ENCODE measurements at places on chromosomes 5 and 9.

- no peak for DNase-seq
Measured at GRCh38 chr9:35863583-35863982, 6.6 kb downstream of the OR13J1 start.

- no peak for DNase-seq
Measured at GRCh38 chr5:124355928-124356327, 390.5 kb downstream of the ZNF608 start.

DNA sequence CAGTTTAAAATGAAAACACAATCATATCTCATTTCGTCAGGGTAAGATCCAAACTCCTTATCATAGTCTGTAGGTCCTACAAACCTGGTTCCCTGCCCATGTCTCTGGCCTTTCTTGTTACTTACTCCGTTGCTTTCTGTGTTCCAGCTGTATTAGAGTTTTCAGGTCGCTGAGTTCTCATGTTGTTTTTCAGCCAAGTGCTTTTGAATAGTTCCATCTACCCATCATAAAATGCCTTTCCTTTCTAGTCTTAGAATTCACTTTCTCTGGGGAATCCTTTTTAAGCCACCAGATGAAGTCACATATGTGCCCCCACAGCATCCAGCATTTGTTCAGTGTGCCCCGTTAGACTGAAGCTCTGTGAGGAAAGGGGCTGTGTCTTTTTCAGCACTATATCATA lies 228.7 kb downstream of the YTHDC2 start:
- no peak for DNase-seq

- no peak for DNase-seq
Measured at GRCh38 chr5:109468288-109468676, 58.5 kb upstream of the PJA2 start.

DNA sequence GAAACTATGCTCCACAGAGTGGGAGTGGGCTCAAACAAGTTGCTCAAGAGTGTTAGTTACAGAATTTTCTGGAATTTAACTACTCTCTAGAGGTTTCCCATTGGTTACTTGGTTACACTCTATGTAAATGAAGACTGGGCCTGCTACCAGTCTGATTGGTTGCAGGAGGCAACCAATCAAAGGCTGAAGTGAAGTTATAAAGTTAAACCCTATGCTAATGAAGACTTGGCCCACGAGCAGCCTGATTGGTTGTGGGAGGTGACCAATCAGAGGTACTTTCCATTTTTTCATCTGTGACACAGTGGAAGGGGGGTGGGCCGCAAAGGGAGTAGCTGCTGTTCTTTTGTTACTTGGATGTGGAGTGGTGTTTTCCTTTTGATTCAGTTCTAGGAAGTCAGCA lies 69.4 kb downstream of the CACNA1B start:
- no peak for DNase-seq

DNA sequence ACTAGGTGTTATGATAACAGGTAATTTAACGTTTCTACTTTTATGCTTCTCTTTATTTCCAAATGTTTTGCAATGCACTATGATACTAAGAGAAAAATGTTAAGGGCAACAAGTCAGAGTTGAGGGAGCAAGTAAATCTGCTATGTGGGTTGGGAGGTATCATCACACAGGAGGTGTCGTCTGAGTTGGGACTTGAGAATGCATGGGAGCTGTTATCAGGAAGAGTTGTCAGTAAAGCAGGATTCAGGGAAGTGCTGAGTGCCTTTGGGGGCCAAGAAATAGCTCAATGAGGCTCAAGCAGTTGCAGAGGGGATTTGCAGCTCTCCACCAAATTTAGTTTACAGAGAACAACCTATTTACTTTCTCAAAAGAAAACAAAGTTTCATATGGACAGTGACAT lies 108.0 kb downstream of the PPP2R2B start:
- DNase-seq, result no peak

DNA sequence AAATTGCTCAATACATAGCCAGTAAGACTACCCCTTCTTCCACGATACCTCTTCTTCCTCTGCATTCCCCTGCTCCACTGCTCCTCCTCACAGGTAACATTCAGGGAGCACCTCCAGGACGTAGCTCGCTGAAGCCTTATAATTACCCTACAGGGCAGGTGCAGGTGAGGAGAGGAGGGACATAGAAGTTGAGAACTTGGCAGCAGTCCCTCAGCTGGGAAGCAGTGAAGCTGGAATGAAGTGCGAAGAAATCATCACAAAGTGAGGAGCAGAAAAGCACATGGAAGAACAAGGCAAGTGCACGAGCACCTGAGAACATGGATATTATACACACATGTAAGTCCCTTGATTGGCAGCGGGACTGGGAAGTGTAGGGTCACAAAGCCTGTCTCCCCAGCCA lies 118.2 kb downstream of the HSD17B3 start:
- DNase-seq, result no peak

DNA sequence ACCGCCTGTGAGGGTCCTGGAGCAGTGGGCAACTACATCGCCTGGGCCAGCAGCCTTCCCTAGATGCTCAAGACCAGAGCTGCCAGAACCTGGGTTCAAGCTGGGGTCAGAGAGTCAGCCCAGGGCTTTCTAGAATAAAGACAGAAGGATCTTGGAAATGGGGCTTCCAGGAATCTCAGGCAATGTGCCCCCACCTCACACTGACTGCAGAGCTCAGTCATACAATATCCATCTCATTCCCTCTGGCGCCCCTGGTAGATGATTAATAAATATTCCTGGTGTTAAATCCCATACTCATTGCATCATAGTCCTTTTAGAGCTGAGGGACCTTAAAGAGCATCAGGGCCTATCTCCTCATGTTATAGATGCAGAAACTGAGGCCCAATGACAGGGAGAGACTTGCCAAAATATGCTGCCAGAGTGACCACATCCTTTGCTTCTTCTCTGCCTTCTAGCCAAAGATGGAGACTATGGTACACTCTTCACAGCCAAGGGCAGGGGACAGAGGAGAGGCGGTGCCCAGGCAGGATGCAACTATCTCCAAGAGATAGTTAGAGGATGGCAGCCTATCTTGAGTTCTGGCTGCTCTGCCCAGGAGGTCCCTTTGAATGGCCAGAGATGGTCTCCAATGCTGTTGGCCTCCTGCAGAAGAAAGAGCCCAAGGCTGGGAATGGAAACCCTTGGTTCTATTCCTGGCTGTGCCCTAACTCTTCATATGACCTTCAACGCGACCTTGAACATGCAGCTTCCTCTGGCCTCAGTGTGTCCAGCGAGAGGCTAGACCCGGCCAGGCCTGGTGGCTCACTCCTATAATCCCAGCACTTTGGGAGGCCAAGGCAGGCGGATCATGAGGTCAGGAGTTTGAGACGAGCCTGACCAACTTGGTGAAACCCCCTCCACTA lies 36.2 kb upstream of the IL17B start:
- DNase-seq, result no peak

GRCh38 chr5:147555176-147555575 lies 45.3 kb upstream of the DPYSL3 start:
- DNase-seq, result no peak

DNA sequence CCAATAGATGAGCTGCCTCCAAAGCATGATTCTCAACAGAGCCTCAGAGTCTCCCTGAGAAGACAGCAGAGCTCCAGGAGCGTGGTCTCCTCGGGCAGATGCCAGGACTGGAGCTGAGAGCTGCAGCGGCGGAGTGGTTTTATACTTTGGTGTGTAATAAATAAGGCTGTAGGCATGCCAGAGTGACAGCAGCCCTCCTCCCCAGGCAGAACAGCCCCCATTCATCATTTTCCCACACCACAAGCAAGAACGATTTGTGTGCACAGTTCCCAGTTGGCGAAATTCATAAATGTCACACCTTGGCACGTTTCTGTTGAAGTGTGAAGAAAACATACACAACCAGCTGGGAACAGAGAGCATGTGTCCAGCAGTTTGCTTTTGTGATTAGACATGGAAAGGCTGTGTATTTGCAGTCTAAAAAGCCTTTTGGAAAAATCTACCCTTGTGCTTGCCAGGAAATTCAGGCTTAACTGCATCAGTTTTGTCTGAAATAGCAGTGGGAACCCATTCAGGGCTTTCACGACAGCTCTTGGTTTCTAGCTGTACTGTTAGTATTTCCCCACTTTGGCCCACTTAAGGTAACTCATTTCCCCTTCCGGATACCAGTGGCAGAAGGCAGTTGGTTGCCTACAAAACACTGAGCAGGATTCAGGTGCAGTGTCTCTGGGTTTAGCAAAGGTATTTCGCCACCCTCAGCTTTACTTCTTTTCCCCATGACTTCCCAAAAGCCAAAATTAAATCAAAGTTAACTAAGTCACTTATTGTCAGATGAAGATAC lies at the start of gene C1QTNF3:
Gene C1QTNF3 (minus strand): TSS at position 115 of the 778 bp plus-strand sequence. CDS start 88 bp downstream, at position 27.
- no peak for DNase-seq

GRCh38 chr9:1331546-1332038 lies 281.4 kb downstream of the DMRT2 start:
- DNase-seq, result no peak

DNA sequence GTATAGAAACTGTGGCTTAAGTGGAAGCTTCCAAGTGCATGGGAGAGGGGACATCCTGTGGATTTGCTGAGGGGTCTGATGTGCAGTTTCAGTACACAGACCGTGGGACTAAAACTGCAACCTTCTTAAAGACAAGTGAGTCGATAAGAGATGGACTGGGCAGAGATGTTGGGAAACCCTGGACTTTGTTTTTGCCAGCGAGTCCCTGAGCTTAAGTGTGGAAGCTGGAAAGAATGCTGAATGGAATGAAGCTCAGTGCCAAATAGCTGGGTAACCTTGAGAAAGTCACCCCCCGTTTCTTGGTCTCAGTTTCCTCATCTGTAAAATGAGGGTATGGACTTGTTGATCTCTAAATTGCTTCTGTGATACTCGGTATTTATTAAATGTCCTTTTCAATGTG lies 37.3 kb upstream of the KLF9 start:
- no peak for DNase-seq

DNA sequence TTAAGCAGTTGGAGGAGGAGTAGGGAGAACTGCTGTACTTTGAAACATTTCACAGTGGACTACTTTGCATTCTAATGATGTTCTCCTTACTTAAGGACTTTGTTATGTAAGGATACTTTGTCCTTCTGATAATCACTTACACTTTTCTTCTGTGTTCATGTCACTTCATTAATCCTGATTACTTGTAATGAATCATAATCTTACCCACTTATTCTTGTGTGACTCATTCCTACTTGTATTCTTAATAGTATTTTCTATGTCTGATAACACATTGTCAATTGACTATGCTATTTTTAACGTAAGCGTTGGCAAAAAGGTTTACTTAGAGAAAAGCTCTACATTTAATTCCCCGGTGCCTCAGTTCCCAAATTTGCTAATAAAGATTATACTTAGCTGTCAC lies 63.8 kb downstream of the GHR start:
- DNase-seq, result no peak

- no peak for DNase-seq
Measured at GRCh38 chr9:122179690-122180074, 20.0 kb downstream of the MORN5 start.

DNA sequence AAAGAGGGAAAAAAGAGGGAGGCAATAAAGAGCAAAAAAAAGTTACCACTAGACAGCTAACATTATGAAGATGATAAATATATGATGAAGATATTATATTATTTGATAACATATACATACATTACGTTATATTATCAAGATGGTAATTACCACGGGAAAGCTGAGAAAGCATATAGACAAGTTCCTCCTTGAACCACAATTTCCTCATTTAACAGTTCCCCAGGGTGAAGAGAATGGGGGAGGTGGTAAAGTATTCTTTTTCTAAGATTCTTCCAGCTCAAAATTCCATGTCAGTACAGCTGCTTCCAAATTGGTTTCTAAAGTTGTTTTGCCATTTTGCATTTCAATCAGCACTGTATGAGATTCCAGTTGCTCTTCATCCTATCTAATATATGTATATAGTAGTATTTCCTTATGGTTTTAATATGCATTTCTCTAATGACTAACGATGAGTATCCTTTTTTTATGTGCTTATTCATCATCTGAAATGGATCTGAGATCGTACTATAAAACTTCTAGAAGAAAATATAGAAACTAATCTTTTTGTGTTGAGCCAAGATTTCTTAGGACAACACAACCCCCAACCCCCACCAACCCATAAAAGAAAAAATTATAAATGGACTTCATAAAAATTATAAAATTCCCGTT lies 49.5 kb upstream of the C9orf72 start:
- no peak for DNase-seq

DNA sequence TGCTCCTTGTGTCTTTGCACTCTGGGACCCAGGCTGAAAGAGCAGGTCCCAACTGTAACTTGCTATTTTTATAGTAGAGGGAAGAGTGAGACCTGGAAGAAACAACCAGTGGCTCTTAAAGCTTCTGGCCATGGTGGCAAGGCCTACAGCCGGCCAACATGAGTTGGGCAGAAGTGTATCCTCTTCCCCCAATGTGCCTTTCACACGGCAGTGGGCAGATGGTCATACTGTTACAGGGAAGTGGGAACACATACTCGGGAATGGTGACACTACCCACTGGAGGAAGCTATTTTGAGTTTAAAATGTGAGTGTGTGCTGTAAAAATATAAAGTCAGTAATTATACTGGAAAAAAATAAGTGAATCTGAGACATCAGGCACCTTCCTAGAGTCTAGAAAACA lies 116.0 kb downstream of the MVB12B start:
- no peak for DNase-seq

DNA sequence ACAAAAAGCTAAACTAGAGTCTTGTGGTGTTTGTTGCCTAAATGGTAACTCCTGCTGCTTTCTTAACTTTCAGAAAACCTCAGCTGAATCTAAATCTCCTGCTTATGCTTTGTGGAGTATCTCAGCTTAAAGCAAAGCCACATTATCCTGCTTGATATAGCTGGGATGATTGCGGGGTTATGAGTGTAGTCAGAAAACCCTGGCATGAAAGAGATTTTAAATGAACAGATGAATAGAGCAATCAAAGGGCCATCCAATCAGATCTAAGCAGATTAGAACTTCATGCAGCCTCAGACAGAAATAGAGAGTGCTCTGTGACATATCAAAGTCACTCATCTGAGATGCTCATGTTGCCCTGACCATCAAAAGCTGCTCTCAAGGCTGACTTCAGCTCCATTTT lies 305.5 kb downstream of the DMRT2 start:
- no peak for DNase-seq

GRCh38 chr5:546376-546908 lies 22.2 kb upstream of the SLC9A3 start:
- no peak for DNase-seq

DNA sequence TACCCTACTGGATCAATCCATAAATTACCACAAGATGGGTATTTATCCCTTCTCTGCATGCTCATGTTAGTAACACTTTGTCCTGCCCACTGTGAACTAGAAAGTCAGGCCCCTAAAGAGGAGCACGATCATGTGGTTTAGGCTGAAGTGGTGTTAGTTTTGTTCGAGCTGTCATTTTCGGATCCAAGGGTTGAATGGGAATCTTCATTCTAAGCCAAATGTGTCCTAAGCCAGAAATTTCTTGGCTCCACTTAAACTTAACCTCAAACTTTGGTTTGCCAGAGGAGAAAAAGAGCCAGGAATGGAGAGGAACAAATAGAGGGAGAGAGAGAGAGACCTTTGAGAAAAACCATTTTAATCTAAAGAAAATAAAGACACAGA lies 837.7 kb upstream of the ZNF608 start:
- DNase-seq, result no peak

GRCh38 chr5:143161885-143162540 lies 241.5 kb downstream of the NR3C1 start:
- no peak for DNase-seq

GRCh38 chr5:165209101-165209727 lies 1703.8 kb downstream of the MAT2B start:
- no peak for DNase-seq

GRCh38 chr5:43638107-43638506 lies 35.1 kb downstream of the NNT start:
- DNase-seq, result no peak
